Stimulated activated CD4-positive, alpha-beta T cell treated with anti-CD3 and anti-CD28 coated beads, TNF-alpha, amount 100 ng/mL, for 4 hours (primary cell): ENCODE measurements at places on chromosomes 2 and 18.

DNA sequence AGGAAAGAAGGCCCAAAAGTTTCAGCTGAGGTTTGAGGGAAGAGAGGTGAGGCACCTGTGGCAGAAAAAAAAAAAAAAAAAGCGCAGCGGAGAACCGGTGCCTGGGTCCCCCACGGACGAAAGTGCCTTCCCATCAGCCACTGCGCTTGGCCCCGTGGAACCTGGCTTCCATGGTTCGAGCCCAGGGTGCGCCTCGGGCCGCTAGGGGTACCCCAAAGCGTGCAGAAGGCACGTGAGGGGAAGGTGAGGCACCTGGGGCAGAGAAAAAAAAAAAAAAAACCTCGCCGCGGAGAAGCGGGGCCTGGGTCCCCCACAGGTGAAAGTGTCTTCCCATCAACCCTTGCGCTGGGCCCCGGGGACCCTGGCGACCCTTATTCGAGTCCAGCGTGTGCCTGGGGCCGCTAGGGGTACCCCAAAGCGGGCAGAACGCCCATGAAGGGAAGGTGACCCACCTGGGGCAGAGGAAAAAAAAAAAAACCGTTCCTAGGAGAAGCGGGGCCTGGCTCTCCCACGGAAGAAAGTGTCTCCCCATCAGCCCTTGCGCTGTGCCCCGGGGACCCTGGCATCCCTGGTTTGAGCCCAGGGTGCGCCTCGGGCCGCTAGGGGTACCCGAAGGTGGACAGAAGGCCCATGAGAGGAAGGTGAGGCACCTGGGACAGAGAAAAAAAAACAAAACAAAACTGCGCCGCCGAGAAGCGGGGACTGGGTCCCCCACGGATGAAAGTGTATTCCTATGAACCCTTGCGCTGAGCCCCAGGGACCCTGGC, 228.6 kb downstream of the CCDC74A start:
- DNase-seq = no peak

- no peak for DNase-seq
These were observed 1310.8 kb upstream of the SLC39A10 start for GRCh38 chr2:194346193-194346592.

DNA sequence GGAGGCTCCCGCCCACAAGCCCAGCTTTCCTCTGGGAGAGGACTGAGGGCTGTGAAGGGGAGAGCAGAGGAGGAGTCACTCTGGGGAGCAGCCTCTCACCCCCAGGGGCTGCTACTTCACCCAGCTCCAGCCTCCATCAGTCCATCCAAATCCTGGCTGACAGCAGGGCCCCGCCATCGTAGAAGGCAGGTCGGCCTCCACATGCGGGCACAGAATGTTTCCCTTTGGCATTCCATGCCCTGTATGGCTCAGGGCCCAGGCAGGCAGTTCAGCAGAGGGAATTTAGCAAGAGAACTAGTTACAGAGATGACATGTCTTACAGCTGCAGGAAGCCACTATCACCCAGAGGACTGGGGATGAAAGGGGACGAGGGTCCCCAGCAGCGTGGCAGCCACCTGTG, 6.4 kb upstream of the ODC1 start:
- no peak for DNase-seq

DNA sequence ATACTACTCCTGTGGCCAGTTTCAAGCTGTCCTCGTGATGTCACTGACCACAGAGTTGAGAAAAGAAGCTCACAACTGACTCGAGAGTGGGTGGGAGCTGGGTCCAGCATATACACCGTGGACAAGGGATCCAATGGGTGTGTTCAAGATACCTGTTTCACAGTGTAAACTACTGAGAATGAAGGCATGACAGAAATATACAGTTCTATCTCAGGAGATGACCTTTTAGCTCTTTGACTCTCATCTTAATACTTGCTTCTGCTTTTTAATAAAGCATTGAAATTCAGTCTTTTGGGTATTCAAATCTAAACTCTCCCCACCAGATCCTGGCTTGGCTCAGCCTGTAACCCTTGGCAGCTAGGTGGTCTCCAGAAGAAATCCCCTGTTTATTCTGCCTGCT, 130.1 kb downstream of the MAP2 start:
- DNase-seq = no peak

DNA sequence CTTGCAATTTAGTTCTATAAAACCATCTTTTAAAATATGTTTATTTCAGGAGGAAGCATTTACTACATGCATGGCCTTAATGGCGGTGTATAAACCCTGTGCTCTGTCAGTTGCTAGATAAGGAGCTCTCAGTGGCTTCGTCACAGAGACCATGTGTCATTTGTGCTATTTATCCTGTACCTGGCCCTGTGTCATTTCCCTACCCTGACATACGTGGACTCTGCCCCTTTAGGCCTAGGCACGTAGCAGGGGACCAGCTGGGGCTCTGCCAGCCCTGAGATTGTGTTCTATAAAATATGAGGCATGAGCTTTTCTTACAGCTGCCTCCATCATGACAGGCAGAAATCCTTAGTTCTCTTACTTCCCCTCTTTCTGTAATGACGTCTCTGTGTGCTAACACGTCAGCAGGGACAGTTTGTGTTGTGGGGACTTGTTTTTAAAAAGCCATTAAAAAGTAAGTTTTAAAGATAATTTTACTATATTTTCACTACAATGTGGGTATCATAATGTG, 88.0 kb downstream of the ITGB1BP1 start:
- no peak for DNase-seq

DNA sequence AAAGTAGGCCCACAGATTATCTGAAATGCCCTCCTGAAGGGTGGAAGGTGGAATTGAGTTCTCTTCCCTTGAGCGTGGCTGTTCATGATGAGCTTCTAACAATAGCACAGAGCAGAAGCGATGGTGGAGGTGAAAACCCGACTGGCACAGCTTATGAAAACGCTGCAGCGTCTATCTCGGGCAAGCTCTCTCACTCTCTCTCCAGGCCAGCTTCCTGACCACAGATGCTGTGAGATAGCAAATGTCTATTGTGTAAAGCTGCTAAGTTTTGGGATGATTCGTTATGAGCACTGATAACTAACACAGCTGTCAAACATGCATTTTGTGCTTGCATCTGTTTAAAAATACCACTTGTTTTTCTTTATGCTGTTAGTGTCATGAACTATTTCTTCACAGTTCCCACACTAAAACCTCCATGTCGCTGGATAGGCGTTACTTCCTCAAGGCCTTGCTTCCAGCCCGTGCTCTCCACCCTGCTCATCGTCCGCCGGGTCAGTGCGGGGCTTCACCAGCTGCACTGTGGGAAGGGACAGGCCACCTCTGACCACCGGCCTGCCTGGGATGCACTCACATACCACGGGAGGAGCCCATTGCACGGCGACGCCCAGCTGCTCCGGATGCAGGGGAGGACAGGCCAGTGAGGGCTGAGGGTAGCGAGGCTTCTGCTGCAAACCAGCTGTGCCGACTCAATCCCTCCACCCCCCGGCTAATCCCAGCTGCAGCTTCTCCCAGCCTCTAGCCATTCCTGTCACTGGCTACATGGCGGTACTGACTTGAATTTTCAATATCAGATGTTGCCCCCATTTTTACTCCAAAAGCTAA, 60.0 kb upstream of the OTOS start:
- no peak for DNase-seq

DNA sequence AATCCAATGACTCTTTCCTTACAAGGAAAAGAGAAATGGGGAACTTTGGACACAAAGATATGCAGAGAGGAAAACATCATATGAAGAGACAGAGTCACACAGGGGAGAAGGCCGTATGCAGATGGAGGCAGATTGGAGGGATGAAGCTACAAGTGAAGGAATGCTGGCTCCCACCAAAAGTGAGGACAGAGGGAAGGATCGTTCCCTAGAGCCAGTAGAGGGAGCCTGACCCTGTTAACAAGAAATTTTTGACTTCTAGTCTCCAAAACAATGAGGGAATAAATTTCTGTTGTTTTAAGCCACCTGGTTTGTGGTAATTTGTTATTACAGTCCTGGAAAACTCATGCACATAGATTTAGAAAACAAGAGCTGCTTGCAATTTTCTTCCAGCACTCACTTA, 169.3 kb downstream of the PMAIP1 start:
- no peak for DNase-seq

DNA sequence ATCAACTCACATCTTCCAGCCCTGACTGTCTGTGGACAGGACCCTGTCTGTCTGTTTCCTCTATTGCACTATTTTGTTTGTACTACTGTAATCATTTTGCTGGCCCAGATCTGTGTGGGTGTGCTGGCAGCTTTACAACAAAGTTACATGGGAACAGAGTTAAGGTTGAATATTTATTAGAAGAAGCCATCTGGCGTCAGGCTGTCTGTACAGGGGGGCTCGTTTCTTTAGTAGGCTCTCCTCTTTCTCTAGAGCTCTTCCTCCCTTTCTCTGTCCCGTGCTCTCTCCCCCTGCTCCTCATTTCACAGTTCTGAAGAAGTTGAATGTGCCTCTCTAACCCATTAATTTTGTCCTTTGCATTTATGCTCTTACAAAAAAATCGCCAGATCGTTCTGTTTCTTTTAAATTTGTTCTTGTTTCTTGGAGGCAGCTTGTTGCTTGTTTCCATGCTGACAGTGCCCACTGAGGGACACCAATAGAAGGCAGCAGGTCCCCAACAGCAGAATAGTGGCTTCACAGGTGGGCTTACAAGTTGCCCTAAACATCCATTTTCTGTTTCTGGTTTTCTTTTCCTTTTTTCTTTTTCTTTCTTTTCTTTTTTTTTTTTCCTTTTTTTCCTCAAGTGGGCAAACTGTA, 315.2 kb upstream of the ZEB2 start:
- DNase-seq = no peak

GRCh38 chr2:230512955-230513748, 97.2 kb downstream of the SP100 start:
- DNase-seq = no peak

GRCh38 chr2:102438111-102438510, 15.2 kb downstream of the IL18RAP start:
- DNase-seq = no peak

DNA sequence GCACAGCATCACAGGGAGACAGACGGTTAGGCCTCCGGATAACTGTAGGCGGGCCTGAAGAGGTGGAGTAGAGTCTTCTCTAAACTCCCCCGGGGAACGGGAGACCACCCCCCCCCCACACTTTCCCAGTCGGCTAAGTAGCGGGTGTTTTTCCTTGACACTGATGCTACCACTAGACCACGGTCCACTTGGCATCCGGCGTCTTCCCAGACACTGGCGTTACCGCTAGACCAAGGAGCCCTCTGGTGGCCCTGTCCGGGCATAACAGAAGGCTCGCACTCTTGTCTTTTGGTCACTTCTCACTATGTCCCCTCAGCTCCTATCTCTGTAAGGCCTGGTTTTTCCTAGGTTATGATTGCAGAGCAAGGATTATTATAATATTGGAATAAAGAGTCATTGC, 25.7 kb upstream of the NCL start:
- no peak for DNase-seq

GRCh38 chr2:179250848-179251504, 13.7 kb downstream of the SESTD1 start:
- no peak for DNase-seq

GRCh38 chr18:32595832-32596231, 125.2 kb upstream of the GAREM1 start:
- no peak for DNase-seq

DNA sequence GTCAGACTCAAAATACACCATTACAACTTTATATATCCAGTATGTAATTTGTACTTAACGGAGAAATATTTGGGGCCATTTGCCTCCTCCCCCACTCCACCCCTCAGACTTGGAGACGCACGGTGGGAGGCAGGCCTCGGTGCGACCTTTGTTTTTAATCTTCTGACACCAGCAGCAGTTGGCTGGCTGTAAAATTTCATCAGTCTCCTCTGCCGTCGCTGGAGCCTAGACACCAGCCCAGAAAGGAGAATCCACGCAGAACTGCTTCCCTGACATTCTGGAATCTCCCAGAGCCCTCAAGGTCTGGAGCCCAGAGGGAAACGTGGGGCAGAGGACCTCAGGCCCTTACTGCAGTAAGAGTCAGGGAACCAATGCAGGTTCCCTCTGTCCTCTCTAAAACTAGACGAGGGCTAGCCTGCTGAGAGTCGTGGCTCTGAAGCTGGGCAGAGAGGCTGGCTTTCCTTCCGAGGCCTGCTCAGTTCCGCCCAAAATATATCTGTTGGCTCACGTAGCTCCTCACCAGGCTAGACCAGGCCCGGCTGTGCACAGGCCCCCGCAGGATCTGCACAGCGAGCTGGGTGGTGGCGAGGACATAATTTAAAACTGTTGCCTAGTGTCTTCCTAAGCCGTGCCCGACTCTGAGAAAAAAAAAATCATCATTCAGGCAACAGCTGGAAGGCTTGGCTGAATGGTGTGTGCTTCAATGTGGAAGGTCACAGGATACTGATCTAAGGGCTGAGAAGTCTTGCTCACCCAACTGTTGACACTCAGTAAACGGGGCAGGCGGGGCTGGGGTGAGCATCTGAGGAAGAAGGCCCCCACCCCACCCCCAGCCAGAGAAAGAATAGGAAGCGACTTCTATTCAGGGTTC, 40.4 kb downstream of the EN1 start:
- no peak for DNase-seq

DNA sequence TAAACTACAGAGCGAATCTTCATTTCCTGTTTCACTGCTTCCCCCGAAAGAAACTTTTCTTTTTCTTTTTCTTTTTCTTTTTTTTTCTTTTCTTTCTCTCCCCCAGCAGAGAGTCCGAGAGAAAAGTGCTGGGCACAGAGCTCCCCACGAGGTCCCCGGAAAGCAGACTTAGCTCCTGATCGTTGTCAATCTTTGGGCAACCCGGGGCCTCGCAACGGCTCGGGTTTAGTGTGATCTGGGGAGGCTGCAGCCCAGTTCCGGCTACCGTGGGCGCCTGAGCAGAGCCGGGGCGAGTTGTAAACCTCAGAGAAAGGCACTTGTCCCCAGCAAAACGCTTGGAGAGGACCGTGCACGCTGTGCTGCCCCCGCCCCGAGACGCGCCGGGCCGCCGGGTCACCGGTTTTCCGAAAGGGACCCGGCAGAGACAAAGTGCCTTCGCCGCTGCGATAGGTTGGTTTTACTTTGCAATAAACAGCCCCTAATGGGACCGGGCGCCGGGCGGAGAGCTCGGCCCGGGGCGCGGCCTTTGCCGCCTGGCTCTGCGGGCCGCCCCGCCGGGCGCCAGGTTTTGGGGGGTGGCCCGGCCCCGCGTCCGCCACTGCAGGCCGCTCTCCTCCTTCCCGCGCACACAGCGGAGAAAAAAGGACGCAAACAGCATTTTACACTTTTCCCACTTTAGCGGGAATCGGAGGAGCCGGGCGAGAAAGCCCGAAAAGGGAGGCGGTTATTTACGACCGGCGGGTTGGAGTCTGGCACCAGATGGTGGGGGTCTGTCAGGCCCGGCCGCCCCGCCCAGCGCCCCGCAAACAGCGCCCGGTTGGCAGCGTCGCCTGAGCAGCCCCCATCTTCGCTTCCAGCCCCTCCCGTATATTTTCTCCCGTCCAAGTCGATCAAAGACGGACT, 136.0 kb downstream of the INSIG2 start:
- peak; percentile 17 for DNase-seq

GRCh38 chr2:187459256-187459655, 11.2 kb upstream of the CALCRL start:
- DNase-seq = no peak

- no peak for DNase-seq
These were observed 263.1 kb downstream of the DCDC2C start for GRCh38 chr2:3966470-3966869.

DNA sequence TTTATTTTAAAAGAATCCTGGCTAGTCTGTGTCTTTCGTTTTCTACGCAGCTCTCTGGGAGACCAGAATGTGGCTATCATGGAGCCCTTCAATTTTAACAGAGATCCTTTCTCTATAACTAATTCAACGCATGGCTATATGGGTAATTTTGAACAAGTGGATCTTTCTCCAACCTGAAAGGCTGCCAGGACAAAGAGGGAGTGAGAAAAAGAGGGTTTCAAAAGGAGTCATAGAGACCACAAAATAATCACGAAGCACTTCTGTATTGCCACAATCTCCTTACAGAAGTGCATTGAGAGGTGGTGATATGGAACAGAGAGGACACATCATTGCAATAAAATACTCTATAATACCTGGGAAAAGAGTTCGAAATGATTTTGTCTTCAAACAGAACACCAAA, 21.7 kb upstream of the CDH2 start:
- DNase-seq = no peak
